ENCODE measurements at places on chromosomes 13 and 19.

- no peak for DNase-seq
Observed at GRCh38 chr19:39469567-39469966, 11.1 kb upstream of the TIMM50 start.

- DNase-seq: no peak
Observed at GRCh38 chr19:41367848-41368301, 3.9 kb upstream of the B9D2 start.

DNA sequence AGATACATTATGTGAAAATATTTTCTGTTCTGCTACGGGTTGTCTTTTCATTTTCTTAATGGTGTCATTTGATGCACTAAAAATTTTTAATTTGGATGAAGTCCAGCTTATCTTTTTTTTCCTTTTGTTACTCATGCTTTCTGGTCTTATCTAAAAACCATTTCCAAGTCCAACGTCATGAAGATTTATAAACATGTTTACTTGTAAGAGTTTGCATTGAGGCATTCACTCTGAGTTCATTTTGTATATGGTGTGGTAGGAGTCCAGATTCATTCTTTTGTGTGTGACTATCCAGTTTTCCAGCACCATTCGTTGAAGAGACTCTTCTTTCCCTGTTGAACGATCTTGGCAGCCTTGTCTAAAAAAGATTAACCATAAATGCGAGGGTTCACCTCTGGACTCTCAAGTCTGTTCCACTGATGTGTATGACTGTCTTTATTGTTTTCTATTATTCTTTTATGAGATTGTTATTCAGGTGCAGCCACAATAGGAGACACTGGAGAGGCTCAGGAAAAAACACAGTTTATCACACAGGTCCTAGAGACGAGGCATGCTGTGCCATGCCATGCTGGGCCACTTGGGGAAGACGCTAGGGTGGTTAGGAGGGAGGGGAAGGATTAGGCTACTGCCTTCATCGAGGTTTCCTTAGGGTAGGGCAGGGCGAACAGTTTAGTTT, 35.0 kb downstream of the NAA16 start:
- no peak for DNase-seq

DNA sequence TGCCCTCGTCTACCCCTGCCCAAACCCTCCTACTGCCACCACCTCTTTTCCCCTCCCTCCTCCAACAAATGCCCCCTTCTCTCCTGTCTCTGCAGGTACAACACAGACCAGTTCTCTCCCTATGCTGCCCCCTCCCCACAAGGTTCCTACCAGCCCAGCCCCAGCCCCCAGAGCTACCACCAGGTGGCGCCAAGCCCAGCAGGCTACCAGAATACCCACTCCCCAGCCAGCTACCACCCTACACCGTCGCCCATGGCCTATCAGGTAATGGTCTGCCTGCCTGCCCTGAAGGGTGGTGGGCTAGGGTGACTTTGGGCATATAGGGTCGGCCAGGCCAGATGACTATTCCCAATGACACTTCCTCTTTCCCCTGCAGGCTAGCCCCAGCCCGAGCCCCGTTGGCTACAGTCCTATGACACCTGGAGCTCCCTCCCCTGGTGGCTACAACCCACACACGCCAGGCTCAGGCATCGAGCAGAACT, 6.5 kb upstream of the TIMM50 start:
- DNase-seq: peak; percentile 21

- no peak for DNase-seq
Observed at GRCh38 chr13:62908321-62908720, 1492.7 kb upstream of the PCDH20 start.

GRCh38 chr19:16117594-16118033, 5.9 kb downstream of the RAB8A start:
- DNase-seq: no peak

DNA sequence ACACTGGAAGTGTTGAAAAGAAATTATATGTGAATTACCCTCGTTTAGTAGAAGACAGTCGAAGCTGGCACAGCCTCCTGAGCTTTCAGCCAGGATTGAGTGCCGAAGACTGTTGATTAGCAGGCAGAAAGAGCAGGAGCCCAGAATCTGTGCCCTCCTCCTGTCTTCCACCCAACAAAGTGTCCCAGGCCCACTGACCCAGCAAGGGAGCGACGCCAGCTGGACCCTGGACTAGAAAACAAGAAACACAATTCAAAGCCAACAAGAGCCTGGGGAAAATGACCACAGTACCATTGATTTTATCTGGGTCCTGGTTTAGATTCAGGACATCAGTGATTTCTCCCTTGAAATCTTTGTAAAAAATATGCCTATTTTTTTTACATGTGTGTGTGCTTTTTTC, 120.7 kb downstream of the RXFP2 start:
- no peak for DNase-seq

- no peak for DNase-seq
Observed at GRCh38 chr13:27967203-27967735, 1.8 kb downstream of the CDX2 start.

DNA sequence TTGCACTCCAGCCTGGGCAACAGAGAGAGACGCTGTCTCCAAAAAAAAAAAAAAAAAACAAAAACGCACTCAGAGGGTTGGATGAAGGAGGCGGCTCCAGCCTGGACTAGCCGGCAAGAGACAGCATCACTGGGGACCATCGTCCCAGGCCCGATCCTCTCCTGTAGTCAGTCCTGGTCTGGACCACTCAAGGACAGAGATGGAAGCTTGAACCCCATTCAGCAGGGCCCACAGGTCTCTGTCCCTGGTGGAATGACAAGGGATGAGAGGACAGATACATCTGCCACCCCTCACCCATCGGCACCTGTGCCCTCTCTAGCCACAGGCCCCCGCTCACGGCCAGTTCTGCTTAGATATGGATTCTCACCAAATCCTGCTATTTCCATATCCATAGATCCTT, 14.0 kb downstream of the ADGRE5 start:
- no peak for DNase-seq

- no peak for DNase-seq
Observed at GRCh38 chr19:17861542-17862402, 2.1 kb downstream of the RPL18A start.

DNA sequence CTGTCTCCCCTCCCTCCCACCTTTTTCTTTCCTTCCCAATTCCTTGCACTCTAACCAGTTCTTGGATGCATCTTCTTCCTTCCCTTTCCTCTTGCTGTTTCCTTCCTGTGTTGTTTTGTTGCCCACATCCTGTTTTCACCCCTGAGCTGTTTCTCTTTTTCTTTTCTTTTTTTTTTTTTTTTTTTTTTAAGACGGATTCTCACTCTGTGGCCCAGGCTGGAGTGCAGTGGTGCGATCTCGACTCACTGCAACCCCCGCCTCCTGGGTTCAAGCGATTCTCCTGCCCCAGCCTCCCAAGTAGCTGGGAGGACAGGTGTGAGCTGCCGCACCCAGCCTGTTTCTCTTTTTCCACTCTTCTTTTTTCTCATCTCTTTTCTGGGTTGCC, 6.9 kb downstream of the MYADM start:
- DNase-seq: no peak

- DNase-seq: no peak
Observed at GRCh38 chr19:16018106-16018755, 58.1 kb upstream of the TPM4 start.

- no peak for DNase-seq
Observed at GRCh38 chr13:31540281-31540680, 199.0 kb upstream of the RXFP2 start.

GRCh38 chr19:33673996-33674625, 52.4 kb downstream of the CHST8 start:
- no peak for DNase-seq

- DNase-seq: no peak
Observed at GRCh38 chr13:20340759-20341171, 108.6 kb upstream of the GJB6 start.

GRCh38 chr19:18894254-18895037, 1.5 kb downstream of the CERS1 start:
- DNase-seq: no peak

DNA sequence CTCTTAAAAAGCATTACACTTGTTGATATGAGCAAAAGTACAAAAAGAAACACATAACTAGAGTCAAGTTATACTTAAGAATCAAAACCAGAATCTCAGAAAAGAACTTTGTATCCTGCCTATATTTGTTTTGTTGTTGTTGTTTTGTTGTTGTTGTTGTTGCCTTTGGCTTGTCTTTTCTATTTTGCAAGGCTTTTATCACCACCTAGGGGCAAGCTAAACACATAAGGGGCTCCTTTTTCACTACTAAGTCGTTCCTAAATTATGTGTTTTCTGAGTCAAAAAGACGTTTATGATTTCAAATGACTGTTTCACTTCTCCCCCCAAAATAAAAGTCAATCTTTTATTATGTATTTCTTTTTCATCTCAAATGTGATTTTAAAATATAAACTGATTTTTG, 250.2 kb downstream of the RBM26 start:
- DNase-seq: no peak

GRCh38 chr13:86085890-86086289, 286.7 kb upstream of the SLITRK6 start:
- no peak for DNase-seq

GRCh38 chr13:47120282-47120681, 223.4 kb upstream of the HTR2A start:
- DNase-seq: no peak

DNA sequence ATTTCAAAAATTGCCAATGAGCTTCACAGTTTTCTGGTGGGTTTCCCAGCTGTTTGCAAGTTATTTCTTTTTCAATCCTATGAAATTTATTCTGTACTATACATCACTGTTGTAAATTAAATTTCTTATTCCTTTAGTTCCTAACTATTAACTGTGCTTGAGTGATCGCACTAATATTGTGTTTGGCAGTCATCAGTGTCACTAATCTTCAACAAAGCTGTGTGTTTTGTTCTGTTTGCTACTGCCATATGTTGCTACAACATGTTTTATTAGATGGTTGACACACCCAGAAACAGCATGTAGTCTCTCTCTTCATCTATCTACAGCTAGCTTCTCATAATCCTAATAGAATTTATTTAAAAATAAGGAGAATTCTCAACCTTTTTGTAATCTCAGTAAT, 453.6 kb upstream of the PRR20A start:
- no peak for DNase-seq

DNA sequence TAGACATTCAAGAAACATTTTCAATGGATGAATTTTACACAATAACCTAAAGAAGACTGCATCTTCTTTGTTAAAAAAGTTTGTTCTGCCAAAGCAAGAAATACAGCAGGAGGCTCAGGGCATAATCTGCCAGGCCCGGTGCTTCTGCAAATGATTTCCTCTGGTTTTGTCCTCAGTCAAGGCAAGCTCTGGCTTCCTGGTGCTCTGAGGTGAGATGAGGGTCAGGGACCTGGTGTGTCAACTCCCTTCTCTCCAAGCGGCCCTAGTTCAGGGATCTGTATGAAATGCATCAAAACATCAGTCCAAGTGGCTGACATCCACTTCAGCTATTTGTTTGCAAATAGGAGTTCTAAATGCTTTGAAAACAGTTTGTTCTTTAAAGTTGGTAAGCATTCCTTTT, 31.6 kb downstream of the LACC1 start:
- DNase-seq: no peak

DNA sequence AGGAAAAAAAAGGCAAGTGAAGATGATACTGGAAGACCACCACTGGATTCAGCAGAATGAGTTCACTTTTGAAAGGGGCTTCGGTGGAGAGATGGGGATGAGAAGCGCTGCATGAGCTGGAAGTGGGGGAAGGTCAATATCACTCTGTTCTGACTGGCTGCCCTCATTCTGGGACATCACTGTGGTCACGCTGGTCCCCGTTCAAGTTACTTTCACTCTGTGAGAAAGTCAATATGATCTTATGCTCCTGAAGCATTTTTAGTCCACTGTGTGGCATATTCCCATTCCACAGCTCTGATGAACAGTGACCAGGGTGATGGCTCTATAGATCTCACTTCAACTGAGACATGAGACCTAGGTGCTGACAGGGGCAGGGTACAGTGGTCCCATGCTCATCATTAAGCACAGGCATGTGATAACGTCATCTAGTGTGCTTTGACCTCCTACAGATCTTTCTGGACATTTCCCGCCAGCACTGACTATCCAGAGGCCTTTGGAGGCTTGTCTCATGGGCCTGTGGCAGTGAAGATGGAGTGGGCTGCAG, 40.2 kb upstream of the GPR183 start:
- DNase-seq: no peak

GRCh38 chr19:49831592-49831991, 13.5 kb downstream of the MED25 start:
- DNase-seq: no peak

DNA sequence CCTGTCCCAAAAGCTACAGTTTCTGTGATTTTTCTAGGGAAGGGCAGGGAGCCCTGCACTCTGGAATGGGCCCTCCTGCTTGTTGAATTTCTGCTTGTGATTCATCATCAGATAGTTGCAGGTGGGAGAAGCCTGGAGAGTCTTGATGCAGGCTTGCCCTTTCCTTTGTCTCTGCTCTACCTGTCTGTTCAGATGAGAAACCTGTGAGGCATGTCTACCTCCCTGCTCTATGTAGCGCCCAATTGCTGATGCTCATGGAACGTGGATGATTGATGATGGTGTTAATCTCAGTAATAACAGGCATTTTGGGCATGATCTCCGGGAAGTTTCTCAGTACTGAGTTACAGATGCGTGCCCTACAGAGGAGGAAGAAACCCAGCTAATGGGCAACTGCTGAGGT, 10.9 kb upstream of the CBY2 start:
- no peak for DNase-seq

DNA sequence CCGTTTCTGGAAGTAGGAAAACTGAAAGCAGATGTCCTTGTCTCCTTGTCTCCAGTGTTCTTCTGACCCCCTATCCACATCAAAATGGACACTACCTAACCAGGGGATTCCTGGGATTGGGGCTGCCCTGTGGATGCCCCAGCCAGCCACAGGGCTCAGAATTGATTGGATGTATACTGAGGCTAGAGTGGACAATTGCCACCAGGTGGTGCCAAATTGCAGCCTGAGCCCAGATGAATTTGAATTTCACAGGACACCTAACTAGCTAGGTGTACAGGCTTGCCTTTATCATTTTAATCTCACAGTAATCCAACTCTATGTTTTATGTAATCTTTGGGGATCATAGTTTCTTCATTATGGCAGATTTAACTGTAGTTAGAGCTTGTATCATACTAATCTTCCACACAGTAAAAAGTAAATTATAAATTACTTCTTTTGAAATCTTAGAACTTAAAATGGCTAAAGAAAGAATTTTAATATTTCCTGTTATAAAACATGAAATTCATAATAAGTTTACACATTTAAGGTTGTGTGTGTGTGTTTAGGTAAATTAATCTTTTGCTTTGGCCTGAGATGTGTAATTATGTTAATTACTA, 58.0 kb downstream of the PIBF1 start:
- DNase-seq: peak; percentile 70

GRCh38 chr13:41694545-41695301, 237.4 kb downstream of the RGCC start:
- DNase-seq: no peak

- peak; percentile 8 for DNase-seq
Observed at GRCh38 chr19:39308531-39309304, 11.9 kb downstream of the LRFN1 start.

GRCh38 chr13:50664951-50665350, 178.5 kb downstream of the DLEU7 start:
- DNase-seq: no peak

- DNase-seq: no peak
Observed at GRCh38 chr19:16952046-16952445, 63.2 kb downstream of the F2RL3 start.
